ENCODE measurements at places on chromosomes 2 and 18. TPM values are rescaled to one million over a fixed set of nuclear protein-coding genes. Genes with fewer than 3 reads are reported as not detected.

The MALL gene
- 5.2 TPM for total RNA-seq

The C2orf78 gene
- not detected for total RNA-seq

The GAREM2 gene
- total RNA-seq = 11.5 TPM

The ZBTB7C gene
- total RNA-seq = 0.55 TPM

The C2orf92 gene
- total RNA-seq = 12.5 TPM

The STARD6 gene
- total RNA-seq = not detected

The ZNF519 gene
- total RNA-seq = 12.4 TPM

- DNase-seq = peak; percentile 69
These were observed 131.4 kb downstream of the MSH2 start for GRCh38 chr2:47534179-47534919.

DNA sequence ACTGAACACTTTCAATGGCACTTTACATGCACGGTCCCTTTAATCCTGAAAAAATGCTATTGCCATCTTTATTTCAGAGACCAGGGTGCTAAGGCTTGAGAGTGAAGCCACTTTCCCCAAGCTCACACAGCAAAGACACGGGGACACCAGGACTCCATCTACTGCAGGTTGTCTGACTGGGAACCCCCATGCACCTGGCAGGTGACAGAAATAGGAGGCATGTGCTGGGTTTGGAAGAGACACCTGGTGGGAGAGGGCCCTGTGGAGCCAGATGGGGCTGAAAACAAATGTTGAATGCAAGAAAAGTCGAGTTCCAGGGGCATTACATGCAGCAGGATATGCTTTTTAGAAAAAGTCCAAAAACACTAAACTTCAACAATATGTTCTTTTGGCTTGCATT, 5.2 kb upstream of the EHD3 start:
- DNase-seq = peak; percentile 36

- DNase-seq = peak; percentile 54
These were observed 210.0 kb downstream of the RBM43 start for GRCh38 chr2:151051574-151052220.

DNA sequence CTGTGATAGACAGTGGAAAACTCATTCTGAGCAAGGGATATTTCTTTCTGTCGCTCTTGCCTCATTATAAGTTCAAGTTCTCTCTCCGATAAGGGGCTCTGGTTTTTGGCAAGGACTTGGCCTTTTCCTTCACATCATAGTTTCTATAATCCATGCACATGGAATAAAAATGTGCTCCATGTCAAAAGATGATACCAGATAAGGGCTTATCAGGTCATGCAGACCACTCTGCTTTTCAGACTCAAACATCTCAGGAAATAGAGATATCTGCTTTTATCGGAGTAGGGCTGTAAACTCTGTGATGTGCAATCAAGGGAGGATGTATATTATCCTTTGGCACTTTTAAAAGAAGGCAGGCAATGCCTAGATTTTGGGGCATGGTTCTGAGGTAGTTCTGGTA, 45.0 kb upstream of the DARS1 start:
- no peak for DNase-seq

GRCh38 chr2:170885130-170885791, 43.8 kb upstream of the GORASP2 start:
- DNase-seq = no peak

DNA sequence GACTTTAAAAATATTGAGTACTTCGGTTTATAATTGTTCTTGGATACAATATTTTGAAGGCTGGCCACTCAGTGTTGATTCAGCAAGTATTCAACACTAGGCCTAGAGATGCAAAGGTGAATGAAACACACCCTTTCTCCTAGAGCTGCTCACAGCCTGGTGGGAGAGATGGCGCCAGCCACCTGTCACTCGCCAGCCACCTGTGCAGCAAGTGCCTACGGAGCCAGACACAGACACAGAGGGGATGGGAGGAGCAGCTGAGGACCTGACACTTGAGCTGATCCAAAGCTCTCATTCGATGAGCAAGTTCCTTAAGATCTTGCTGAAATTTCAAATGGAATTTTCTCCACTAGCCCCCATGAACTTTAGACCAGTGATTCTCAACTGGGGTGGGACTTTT, 151.1 kb upstream of the RIOK3 start:
- DNase-seq = peak; percentile 40

- no peak for DNase-seq
These were observed 28.7 kb upstream of the EML4 start for GRCh38 chr2:42140496-42140895.

DNA sequence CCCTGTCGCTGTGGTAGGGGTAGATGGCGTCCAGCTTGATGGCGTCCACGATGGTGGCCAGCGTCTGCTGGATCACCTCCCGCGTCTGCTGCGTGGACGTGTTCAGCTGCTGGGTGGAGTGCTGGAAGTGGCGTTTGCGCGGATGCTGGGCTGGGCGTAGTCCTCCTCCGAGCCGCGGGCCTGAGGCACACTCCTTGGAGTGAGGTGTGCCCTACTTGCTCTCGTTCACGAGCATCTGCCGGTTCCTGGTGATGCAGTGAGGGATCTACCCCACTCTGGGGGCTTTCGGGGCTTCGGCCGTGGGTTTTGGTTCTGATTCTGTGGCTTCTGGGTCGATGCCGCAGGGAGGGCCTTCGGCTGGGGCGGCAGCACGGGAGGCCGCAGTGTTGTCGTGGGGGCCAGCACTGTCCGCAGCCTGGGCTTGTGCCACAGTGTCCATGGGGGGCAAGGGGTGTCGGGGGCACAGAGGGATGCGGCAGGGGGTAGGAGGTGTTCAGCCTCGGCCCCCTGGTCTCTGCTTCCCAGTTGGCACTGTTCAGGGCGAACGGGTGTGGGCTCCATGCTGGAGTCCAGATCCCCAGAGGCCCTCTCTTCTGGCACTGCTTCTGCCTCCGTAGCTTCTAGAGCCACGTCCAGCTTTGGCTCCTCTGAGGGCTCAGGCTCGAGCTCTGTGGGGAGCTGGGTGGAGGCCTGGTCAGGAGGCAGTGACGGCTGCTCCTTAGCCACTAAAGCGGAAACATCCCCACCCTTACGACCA, 890.6 kb upstream of the LRRTM1 start:
- DNase-seq = no peak

DNA sequence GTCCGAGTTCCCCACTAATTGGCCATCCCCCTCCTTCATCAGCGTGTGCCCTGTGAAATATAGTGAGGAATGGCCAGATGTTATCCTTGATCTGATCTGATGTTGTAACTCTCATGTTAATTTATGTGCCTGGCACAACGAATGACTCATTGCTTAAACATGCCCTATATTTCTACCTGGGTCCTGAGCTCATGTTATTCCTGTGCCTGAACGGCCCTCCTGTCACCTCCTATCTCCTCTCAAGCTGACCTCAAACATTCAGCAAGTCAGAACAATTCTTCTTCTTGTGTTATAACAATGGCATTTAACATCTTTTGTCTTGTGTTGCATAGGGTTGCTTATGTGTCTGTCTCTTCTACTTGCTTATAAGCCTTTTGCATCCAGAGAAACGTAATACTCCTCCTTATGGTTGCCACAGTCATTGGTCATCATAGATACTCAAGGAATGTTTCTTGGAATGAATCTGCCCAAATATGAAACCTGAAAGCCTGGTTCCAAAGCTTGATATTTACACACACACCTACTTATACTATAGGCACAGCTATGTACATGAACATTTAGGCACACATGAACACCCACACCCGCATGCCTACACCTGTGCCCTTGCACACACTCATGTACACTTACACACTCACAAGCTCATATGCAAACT, 80.2 kb upstream of the PHLPP1 start:
- peak; percentile 54 for DNase-seq

- no peak for DNase-seq
These were observed 228.9 kb downstream of the ANKRD30B start for GRCh38 chr18:14976736-14977430.

DNA sequence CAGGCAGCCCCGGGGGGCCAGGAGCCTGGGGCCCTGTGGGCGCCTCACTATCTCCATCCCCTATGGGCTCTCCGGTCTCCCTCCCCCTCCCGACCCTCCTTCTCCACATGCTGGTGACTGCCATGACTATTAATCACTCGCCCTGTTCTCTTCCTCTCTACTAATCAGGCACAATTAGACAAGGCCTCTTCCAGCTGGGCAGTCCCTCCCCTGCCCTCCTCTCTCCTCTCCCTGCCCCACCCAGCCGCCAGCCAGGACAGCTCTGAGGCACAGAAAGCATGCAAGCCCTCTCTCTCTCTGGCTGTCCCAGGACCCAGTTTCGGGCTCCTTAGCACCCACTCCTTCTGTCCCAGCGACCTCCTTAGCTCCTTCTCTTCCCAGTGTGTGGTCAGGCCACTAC, 5.8 kb downstream of the ASIC4 start:
- peak; percentile 57 for DNase-seq

- DNase-seq = peak; percentile 61
These were observed 104.9 kb downstream of the MBD2 start for GRCh38 chr18:54119524-54120019.

GRCh38 chr2:135299658-135300244, 231.3 kb downstream of the ZRANB3 start:
- no peak for DNase-seq

DNA sequence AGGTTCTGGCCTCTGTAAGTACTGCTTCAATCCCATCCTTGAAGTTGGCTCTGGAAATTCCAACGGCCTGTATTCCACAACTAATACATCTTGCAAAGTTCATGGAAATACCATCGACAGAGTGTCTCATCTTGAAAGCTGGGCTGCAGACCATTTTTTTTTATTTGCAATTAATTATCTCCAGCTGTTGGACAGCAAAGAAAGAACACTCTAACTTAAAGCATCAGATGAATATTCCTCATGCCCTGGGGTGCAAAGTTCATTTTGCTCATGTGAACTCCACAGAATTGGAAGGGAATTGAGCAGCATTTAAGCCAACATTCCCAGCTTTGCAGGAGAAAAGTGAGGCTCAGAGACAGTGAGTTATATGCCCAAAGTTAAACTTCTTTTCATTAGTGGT, 96.5 kb upstream of the PIEZO2 start:
- DNase-seq = no peak

- DNase-seq = no peak
These were observed 116.5 kb upstream of the DLX2 start for GRCh38 chr2:172219201-172219600.

DNA sequence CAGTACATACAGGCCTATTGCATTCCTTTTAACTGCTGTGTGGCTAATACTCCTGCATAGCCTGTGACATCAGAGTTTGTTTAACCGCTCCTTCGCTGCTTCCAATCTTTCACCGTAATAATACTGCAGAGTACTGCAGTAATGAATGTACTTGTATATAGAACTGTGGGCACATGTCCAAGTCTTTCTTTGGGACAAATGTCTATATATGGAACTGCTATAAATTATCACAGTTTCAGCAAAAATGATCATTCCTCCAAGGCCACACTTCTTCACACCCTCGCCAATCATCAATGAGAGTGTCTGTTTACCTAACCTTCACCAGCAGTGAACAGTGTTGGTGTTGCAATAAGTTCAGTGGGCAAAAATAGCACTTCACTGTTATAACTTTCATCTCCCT, 230.4 kb downstream of the SP3 start:
- DNase-seq = no peak
